ENCODE measurements at places on chromosomes 12 and 14.
A peak's percentile ranks its signal among the peaks of the same experiment; 100 is the strongest.

- no peak overlapping the region for H3K27ac ChIP-seq
- H3K36me3 ChIP-seq: no peaks in the 10 kb centered on the region
- no peaks in the 10 kb centered on the region for H3K27me3 ChIP-seq
- H3K4me3 ChIP-seq: no peak overlapping the region
- H3K4me1 ChIP-seq: no peaks in the 10 kb centered on the region
Measured at GRCh38 chr12:31234955-31235867, 90.7 kb downstream of the SINHCAF start.

DNA sequence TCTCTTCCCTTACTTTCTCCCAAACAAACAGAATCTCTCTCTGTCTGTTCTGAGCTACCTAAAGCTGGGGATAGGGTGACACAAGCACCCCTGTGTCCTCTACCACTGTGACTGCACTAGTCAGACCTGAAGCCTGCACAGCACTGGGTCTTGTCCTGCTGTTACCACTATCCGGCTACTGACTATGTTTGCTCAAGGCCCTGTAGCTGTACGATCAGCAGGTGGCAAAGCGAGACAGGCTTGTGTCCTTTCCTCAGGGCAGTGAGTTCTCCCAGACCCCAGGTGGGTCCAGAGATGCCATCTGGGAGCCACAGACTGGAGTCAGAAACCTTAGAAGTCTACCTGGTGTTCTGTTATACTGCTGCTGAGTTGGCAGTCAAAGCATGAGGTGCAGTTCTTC, 116.4 kb downstream of the NUBPL start:
- no peaks in the 10 kb centered on the region for H3K4me1 ChIP-seq
- no peak overlapping the region for H3K27ac ChIP-seq
- DNase-seq: no peak
- no peak overlapping the region for H3K4me3 ChIP-seq
- no peaks in the 10 kb centered on the region for H3K27me3 ChIP-seq
- H3K36me3 ChIP-seq: no peaks in the 10 kb centered on the region

DNA sequence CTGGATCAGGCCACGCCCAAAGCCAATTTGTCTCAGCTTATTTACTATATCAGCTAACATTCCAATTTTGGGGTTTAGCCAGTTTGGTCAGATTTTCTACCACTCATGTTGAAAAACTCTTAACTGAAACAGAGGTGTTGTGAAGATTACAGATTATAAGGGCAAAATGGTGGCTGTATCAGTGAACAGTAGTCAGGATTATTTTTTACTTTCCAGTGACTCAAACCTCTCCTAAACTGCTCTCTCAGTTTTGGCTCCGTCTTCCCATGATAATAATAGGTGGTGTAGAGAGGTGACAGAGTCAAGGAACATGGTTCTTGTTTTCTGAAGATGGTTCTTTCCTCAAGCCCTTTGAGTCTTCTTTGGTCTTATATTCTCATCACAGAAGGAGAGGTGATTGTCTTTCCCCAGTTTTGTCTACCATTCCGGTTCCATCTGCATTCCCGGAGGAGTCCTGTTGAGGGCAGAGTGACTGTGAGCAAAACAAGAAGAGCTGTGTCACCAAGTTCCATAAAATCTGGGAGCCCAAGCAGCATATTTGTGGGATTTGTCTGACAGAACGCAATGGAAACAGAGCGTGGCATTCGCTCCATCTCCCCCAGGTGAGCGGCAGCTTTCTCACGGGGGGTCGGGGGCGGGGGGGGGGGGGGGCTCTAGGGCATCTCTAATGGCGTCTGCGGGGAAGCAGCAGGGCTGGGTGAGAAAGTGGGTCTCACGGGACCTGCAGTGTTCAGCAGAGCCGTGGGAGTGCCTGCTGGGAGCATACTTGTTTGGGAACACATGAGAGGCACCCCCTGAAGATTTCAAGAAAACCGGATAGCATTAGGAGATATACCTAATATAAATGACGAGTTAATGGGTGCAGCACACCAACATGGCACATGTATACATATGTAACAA, 59.1 kb downstream of the TBC1D30 start:
- H3K36me3 ChIP-seq: no peaks in the 10 kb centered on the region
- H3K27ac ChIP-seq: no peak overlapping the region
- H3K27me3 ChIP-seq: no peaks in the 10 kb centered on the region
- peak; percentile 49 for DNase-seq
- H3K4me3 ChIP-seq: no peak overlapping the region
- H3K4me1 ChIP-seq: no peaks in the 10 kb centered on the region

GRCh38 chr12:123026094-123026853, 45.8 kb downstream of the ARL6IP4 start:
- H3K4me1 ChIP-seq: no peaks in the 10 kb centered on the region
- no peak overlapping the region for H3K27ac ChIP-seq
- DNase-seq: peak; percentile 47
- no peak overlapping the region for H3K4me3 ChIP-seq

DNA sequence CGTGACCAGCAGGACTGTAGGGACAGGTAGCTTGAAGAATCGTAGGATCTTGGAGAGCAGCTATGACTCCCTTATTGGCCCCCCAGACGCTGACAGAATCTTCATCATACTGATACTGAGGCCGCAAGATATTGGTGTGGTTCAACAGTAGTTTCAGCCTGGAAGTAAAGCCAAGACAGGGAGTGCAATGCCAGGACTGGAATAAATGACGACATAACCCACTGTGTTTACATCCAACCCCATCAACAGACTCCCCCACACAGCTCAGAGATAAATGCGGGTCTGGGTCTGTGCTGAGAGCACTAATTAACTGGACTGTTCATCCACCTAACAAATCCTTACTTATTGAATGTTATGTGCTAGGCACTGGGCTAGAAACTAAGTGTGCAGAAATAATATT, 16.6 kb downstream of the NOXRED1 start:
- DNase-seq: no peak
- no peaks in the 10 kb centered on the region for H3K36me3 ChIP-seq
- no peak overlapping the region for H3K27ac ChIP-seq
- H3K4me1 ChIP-seq: no peaks in the 10 kb centered on the region

- no peak overlapping the region for H3K4me3 ChIP-seq
- no peak overlapping the region for H3K27ac ChIP-seq
- DNase-seq: no peak
- peaks cover 2% of the 10 kb centered on the region for H3K4me1 ChIP-seq
- H3K36me3 ChIP-seq: no peaks in the 10 kb centered on the region
Measured at GRCh38 chr14:101357038-101357437, 204.3 kb upstream of the DIO3 start.

DNA sequence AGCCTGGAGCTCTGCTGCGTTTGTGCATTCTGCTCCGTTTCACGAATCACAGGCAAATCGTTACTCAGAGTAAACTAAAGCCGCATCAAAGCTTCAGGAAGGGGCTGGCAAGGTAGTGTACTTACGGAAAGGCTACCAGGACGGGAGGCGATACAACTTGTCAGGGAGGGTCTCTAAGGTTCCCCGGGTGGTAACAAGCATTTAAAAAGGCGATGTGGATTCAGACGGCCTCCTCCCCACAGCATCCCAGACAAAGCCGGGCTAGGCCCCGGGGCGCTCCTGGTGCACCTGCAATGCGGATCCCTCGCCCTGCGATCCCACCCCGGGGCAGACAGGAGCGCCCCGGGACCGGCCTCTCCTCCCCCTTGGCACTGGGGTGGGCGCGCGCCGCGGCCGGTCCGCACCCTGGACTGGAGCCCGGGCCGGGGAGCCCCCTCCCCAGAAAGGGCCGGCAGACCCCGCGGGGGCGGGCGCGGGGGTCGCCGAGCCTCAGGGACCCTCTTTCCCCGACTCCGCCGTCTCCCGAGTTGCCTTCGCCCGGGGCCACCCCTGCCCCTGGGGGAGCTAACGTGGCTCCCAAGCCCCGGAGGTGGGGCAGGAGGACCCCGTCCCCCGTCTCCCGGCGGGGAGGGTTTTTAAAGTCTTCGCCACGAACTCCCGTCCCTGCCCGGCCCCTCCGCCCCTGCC, 718 bp downstream of the CCDC92 start:
- peak overlapping the region; percentile 60 for H3K4me3 ChIP-seq
- peak overlapping the region; percentile 97 for H3K27ac ChIP-seq
- peaks cover 4% of the 10 kb centered on the region for H3K4me1 ChIP-seq
- DNase-seq: peak; percentile 94
- peaks cover 20% of the 10 kb centered on the region for H3K27me3 ChIP-seq

DNA sequence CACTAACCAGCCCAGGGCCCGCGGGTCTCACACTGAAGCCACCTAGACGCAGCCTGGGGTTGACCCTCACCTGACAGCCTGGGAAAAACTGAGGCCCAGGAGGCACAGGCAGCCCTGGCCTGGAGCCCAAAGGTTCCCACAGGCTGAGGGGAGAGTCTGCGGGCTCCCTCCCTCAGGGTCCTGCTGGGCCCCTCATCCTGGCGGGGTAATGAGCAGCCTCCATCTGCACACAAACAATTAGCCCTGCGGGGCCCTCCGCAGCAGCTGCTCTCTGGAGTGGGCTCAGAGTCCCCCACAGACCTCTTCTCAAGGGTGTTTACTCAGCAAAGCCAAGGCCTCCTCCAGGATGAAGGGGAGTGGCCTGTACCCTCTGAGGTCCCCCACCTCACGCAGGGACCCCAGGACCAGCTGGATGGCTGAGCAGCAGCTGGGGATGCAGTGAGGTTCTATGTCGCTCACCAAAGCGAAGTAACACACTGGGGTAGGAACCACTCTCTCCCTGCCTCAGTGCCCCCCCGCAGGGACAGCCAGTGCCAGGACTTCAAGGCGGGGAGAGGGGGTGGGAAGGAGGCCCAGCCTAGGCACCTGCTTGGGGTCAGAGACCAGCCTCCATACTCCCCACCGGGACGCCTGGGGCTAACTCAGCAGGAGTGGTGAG, 7.3 kb downstream of the AKT1 start:
- H3K36me3 ChIP-seq: no peaks in the 10 kb centered on the region
- H3K27me3 ChIP-seq: no peaks in the 10 kb centered on the region
- no peak overlapping the region for H3K4me3 ChIP-seq
- no peak for DNase-seq
- H3K27ac ChIP-seq: no peak overlapping the region

GRCh38 chr12:132213359-132214160, 69.3 kb downstream of the NOC4L start:
- no peak overlapping the region for H3K27ac ChIP-seq
- no peaks in the 10 kb centered on the region for H3K4me1 ChIP-seq
- no peak for DNase-seq
- H3K4me3 ChIP-seq: no peak overlapping the region
- H3K36me3 ChIP-seq: no peaks in the 10 kb centered on the region

GRCh38 chr14:65352964-65353530, 59.5 kb upstream of the FUT8 start:
- H3K27me3 ChIP-seq: no peaks in the 10 kb centered on the region
- H3K4me1 ChIP-seq: no peaks in the 10 kb centered on the region
- H3K27ac ChIP-seq: no peak overlapping the region

GRCh38 chr12:63940310-63941005, 96.0 kb downstream of the SRGAP1 start:
- no peaks in the 10 kb centered on the region for H3K27me3 ChIP-seq
- H3K4me3 ChIP-seq: no peak overlapping the region
- no peaks in the 10 kb centered on the region for H3K36me3 ChIP-seq
- H3K27ac ChIP-seq: no peak overlapping the region
- no peaks in the 10 kb centered on the region for H3K4me1 ChIP-seq

DNA sequence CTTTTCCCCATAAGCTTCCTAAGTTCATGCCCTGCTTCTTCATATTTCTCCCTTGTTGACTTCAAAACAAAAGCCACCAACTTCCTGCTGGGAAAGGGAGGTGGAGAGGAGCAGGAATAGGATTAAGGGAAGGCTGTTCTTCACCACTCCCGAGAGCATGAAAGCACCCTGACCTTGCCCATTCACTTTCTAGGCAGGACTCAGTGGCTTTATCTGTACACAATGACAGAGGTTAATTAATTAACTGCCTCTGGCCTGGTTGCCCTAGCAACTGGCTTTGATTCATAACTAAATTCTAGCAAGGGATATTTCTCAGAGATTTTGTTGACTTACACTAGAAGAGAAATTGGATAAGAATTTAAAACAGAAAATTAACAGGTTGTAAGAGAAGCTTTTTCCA, 396.8 kb downstream of the RPS29 start:
- H3K27ac ChIP-seq: no peak overlapping the region
- no peaks in the 10 kb centered on the region for H3K36me3 ChIP-seq
- no peak for DNase-seq

DNA sequence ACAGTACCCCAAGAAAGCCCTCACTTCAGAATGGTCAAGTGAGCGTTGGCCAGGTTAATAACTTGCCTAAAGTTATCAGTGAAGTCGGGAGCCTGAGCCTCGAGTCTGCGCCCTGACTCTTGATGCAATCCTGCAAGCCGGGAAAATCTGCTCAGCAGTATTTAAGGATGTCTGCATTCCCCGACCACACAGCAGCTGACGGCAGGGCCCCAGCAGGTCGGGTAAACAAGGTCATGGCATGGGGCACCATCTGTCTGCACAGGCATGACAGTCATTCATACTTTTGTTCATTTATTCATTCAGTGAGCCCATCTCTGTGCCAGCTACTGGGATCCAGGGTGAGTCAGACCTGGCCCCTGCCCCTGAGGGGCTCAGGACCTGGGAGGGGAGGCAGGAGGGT, 11.1 kb downstream of the ABCB9 start:
- H3K4me1 ChIP-seq: no peaks in the 10 kb centered on the region
- no peaks in the 10 kb centered on the region for H3K27me3 ChIP-seq
- no peaks in the 10 kb centered on the region for H3K36me3 ChIP-seq

DNA sequence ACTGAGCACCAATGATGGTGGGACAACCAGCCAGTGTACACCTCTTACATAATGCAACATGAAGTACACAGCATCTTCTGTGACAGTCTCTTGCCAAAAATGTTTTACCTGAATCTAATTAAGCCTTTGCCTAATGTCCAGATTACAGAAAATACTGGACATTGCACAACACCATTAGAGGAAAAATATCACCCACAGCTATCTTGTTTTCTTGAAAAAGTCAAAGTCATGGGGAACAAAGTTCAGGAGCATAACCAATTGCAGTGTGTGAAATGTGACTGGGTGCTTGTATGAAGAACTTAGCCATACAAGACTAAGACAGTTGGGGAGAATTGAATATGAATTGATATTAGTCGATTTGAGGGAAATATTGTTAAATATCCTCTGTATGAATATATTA, 12.1 kb upstream of the ANO6 start:
- no peak overlapping the region for H3K27ac ChIP-seq
- H3K27me3 ChIP-seq: no peaks in the 10 kb centered on the region
- no peak for DNase-seq
- no peak overlapping the region for H3K4me3 ChIP-seq
- no peaks in the 10 kb centered on the region for H3K4me1 ChIP-seq

DNA sequence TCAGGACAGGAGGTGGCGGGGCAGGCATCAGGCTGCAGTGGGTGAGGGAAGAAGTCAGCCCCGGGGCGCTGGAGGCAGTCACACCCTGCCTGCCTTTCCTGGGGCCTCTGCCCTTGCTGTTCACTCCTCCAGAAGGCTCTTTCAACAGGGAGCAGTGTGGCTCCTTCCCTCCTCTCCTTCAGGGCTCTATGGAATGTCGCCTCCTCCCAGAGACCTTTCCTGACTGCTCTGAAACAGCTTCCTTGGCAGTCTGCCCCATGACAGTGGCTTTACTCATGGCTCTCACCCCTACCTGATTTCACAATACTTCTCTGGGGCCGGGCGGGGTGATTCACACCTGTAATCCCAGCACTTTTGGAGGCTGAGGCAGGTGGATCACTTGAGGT, 7.1 kb downstream of the RHOF start:
- no peaks in the 10 kb centered on the region for H3K27me3 ChIP-seq
- H3K36me3 ChIP-seq: no peaks in the 10 kb centered on the region
- no peak overlapping the region for H3K4me3 ChIP-seq
- DNase-seq: peak; percentile 83

- H3K4me1 ChIP-seq: no peaks in the 10 kb centered on the region
- H3K27ac ChIP-seq: no peak overlapping the region
Measured at GRCh38 chr14:100062590-100062989, 2.6 kb upstream of the EVL start.

- H3K27ac ChIP-seq: no peak overlapping the region
- no peaks in the 10 kb centered on the region for H3K36me3 ChIP-seq
- H3K4me3 ChIP-seq: no peak overlapping the region
Measured at GRCh38 chr14:95204705-95205104, 47.4 kb upstream of the DICER1 start.

GRCh38 chr14:96198430-96199130, 6.1 kb upstream of the BDKRB2 start:
- DNase-seq: no peak
- H3K4me1 ChIP-seq: peaks cover 3% of the 10 kb centered on the region
- no peak overlapping the region for H3K4me3 ChIP-seq
- no peaks in the 10 kb centered on the region for H3K27me3 ChIP-seq
